CD4-positive, alpha-beta T cell treated with Interferon alpha-2 for 1 hour (primary cell): ENCODE measurements at places on chromosomes 2 and 18.

DNA sequence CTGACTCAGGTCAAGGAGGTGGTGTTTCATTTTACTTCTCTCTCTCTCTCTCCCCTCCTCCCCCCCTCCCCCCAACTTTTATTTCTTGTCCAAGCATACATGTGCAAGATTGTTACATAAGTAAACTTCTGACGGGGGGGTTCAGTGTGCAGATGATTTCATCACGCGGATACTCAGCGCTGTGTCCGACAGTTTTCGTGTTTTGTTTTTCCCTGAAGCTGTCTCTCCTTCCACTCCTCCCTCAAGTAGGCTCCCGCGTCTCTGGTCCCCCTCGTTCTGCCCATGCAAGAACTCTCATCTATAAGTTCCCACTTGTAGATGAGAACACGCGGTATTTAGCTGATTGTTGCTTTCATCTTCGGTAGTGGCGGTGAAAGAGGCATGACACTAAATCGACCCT is 111.0 kb upstream of the ANKRD30BL start:
- DNase-seq = no peak

- DNase-seq = no peak
Observed at GRCh38 chr2:240095556-240096523, 40.3 kb downstream of the COPS9 start.

DNA sequence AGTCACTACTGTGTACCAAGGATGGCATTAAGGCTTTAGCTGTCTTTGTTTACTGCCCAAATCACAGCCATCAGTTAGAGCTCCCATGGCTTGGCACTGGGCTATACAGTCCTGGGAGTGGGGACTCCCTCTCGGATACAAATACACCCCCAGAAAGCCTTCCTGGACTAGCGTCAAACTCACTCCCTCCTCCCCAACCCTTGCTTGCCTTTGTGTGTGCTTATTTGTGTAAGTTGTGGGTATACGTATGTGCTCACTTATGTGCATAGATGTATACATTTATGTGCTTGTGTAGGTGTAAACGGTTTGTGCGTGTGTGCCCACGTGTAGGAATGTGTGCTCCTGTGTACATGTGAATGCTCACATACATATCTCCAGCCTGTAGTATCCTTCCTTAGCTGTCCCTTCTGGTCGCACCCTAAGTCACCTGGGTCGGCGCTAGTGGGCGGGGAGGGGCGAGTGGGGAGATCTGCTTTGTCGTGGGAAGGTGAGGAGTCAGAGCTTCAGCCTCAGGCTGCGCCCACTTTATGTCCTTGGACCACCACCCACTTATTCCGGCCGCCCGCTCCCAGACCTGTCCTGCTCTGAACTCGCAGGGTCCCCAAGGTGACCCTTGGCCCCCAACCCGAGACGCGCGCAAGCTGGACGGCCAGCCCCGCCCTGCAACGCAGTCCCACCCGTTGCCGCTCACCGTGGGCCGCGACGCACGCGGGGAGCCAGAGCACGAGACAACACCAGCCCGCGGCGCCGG is 461 bp downstream of the PRADC1 start:
- DNase-seq = no peak

GRCh38 chr2:35421485-35421884 is 934.1 kb upstream of the CRIM1 start:
- DNase-seq = no peak

DNA sequence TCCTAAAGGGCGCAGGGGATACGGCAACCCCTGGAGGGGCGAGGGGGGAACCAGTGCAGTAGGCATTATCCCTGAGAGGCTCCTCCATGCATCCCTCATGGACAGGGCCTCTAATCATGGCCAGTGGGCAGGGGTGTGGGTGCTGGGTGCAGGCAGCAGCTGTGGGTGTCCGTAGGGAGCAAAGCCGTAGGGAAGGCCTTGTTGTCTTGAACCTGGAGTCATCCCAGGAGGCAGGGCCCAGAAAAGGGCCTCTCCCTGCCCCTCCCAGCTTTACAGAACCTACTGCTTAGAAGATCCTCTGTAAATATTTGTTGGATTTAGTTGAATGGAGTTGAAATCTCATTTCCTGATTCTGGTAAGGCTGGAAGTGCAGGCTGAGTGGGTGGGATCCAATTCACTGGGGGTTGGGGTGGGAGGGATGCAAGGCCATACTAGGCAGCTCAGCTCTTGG is 207.0 kb upstream of the HAAO start:
- no peak for DNase-seq

DNA sequence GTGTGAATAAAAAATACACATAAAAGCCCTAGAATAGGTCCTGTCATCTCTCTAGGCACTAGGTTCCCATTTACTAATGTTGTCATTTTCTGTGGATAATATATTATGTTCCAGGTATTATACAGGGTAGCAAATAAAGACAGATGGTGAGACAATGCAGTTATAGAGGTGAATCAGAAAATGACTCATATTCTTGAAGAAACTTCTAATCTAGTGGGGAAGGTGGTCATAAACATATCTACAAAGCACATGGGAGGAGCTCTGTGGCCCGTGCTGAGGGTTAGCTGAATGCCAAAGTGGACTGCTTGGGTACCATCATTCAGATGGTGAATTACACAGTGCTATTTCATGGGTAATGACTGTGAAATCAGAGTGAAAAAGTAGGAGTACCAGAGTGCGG is 700.9 kb downstream of the ERBB4 start:
- no peak for DNase-seq
